ENCODE measurements at places on chromosomes 1 and 21.
A peak's percentile ranks its signal among the peaks of the same experiment; 100 is the strongest.

GRCh38 chr1:1119272-1119890 lies 3.5 kb upstream of the C1orf159 start:
- DNase-seq: no peak

- no peak for DNase-seq
Measured at GRCh38 chr1:91548376-91549040, 47.9 kb downstream of the CDC7 start.

GRCh38 chr21:31612894-31613785 lies 46.4 kb upstream of the SOD1 start:
- DNase-seq: no peak

DNA sequence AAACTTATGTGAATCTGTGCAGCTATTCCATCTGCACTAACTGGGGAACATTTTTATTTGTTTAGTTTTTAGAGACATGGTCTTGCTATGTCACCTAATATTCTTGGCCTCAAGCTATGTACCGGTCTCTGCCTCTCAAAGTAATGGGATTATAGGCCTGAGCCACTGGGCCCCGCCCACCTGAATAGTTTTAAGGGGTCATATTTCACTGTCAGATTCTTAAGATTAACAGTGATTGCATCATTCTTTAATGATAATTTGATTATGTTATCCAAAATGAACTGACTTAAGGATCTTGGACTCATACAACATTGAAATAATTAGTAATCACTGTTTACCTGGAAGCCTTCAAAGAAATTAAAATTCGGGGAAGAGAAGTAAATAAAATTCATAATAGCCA lies 12.6 kb upstream of the KLF18 start:
- peak; percentile 8 for DNase-seq

GRCh38 chr1:107767156-107767582 lies 197.8 kb downstream of the VAV3 start:
- no peak for DNase-seq

DNA sequence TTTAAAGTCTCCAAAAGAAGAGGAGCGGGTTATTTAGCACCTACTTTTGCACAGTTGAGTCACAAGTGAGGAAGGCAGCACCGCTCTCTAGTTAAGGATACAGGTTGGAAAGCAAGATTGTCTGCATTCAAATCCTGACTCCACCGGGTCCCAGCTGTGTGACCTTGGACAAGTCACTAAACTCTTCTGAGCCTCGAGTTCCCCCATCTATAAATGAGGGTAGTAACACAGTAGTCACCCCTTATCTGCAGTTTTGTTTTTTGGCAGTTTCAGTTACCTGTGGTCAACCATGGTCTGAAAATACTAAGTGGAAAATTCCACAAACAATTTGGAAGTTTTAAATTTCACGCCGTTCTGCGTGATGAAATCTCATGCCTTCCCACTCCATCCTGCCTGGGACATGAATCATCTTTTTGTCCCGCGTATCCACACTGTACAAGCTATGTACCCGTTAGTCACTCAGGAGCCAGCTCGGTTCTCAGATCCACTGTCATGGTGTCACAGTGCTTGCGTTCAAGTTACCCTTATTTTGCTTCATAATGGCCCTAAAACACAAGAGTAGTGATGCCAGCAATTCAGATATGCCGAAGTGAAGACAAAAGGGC lies 49.4 kb downstream of the CAPZB start:
- DNase-seq: no peak

DNA sequence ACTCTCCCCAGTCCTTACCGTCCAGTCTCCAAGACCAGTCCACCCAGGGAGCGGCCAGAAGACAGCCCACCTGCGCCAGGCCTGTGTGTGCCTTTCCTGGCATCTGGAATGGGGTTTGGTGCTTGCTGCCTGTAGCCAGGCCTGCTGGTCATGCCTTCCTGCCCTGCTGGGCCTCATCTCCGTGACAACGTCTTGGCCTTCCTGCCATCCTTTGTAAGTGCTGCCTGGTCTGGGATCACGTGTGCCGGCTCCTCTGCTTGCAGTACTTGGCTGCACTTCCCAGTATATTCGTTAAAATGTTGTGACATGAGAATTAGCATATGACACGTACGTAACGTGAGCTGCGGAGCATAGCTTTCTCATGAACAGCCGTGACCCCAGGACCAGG lies 145.3 kb upstream of the COL6A1 start:
- no peak for DNase-seq

- peak; percentile 85 for DNase-seq
Measured at GRCh38 chr21:37532868-37533780, 166.6 kb downstream of the DYRK1A start.

DNA sequence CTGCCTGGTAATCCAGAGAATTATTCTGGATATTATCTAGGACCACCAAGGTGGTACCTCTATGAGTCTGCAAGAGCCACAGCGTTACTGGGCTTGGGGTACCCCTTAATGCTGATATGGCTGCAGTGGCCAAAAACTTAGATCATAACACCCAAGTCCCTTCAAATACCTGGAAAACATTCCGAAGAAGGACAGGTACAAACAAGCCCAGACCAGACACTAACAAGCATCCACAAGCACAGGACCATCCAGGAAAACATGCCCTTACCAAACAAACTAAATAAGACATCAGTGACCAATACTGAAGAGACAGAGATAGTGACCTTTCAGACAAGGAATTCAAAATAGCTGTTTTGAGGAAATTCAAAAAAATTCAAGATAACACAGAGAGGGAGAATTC lies 2.9 kb downstream of the C1orf105 start:
- DNase-seq: no peak

DNA sequence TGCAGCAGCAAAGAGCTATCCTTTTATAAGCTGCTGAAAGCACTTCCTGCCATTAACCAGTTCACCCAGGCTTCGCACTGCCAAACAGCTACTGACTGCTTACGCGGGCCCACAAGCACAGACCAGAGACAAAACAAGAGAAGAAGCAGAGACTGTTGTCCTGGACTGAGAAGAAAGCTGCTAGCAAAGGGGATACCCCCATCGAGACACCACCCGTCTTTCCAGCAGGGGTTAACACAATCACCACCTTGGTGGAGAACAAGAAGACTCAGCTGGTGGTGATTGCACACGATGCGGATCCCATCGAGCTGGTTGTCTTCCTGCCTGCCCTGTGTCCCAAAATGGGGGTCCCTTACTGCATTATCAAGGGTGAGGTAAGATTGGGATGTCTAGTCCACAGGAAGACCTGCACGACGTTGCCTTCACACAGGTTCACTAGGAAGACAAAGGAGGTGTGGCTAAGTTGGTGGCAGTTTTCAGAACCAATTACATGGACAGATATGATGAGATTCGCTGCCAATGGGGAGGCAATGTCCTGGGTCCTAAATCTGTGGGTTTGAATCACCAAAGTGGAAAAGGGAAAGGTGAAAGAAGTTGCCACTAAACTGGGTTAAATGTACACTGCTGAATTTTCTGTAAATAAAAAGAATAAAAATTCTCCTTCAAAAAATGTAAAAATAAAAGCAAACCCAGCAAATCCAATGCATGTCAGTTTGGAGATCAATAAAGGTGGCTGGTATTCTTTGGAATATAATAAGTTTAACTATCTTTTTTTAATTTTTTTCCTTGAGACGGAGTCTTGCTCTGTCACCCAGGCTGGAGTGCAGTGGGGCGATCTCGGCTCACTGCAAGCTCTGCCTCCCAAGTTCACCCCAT lies 1.2 kb downstream of the FMO5 start:
- DNase-seq: no peak

- no peak for DNase-seq
Measured at GRCh38 chr1:15457585-15457984, 1.1 kb downstream of the CELA2A start.

GRCh38 chr1:245195398-245195797 lies 40.6 kb downstream of the KIF26B start:
- DNase-seq: no peak

DNA sequence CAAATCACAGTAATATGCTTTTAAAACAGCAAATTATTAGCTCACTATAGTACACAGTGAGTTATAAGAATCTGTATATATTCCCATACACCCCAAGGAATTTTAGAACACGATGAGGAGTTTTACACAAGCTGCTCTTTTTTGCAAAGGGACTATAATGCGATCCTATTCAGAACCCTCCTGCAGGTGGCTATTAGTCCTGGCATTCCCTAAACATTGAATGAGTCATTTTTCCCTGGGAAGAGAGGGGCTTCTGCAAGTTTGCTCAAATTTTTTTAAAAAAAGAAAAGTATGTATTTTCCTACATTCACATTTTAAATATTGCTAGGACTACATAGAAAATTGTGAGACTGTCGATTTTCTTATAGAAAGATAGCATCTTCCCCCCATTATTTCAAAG lies 106.3 kb downstream of the COL11A1 start:
- DNase-seq: no peak

GRCh38 chr21:44910229-44911067 lies 10.3 kb downstream of the ITGB2 start:
- DNase-seq: no peak

DNA sequence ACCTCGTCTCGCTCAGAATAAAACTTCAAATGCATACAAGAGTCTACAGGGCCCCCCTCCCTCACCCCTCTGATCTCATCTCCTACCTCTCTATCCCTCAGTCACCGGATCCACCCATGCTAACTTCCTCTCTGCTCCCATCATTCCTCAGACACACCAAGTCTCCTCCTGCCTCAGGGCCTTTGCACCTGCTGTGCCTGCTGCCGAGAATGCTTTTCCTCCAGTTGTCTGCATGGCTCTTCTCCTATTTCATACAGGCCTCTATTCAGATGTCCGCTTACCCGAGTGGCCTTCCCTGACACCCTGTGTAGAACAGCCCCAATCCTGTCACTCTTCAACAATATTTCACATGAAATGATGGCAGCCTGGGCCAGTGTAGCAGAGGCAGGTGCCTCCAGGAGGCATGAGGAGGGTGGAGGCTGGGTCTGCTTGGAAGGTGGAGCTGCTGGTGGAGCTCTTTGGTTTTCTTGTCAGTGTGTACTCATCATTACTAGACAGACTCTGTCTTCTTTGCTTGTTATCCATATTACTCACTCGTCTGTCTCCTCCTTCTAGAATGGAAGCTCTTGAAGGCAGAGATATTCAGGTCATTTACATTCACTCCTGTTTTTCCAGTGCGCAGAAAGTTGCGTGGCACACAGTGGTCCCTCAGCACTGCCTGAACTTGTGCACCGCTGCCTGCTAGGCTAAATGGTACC lies 4.2 kb downstream of the SH2D2A start:
- no peak for DNase-seq

GRCh38 chr1:223126741-223127140 lies 16.3 kb downstream of the TLR5 start:
- no peak for DNase-seq

- no peak for DNase-seq
Measured at GRCh38 chr1:178551307-178551706, 38.4 kb downstream of the TEX35 start.

GRCh38 chr1:70353601-70354331 lies 756 bp downstream of the ANKRD13C start:
- peak; percentile 49 for DNase-seq

DNA sequence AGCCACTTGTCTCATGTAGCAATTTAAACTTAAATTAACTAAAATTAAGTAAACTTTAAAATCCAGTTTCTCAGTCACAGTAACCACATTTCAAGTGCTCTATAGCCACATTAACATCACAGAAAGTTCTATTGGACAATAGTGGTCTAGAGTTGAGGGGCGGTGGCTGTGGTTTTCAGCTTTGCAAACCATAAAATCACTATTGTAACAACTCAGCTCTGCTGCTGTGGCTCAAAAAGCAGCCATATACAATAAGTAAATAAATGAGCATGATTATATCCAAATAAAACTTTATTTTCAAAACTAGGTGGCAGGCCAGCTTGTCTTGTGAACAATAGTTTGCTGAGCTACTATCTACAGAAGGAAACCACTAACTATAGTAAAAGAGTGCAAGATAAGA lies 43.4 kb upstream of the C1orf53 start:
- DNase-seq: no peak

DNA sequence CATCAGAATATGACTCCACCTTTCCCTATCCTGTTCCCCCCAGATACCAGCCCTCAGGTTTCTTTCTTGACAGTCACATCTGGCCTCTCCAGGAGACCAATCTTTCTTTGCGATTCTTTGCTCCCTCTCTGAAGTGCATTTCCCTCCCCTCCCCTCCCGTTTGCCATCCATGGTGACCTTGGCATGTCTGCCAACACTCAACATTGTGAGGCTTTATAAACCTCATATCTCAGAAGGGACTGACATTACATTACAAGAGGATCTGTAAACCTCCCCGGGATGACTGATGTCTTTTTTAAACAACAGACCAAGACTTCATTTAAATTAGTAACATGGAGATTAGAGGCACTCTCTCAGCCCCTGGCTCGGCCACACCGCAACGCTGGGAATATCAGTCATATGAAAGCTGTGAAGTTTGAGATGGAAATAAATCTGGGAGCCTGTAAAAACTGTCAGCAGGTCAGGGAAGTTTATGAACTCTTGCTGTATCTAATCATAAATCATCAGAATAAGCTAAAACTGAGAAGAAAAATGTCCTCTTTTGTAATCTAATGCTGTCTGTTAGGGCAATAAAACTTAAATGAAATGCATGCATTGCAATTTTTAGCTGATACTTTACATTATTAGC lies 401.7 kb upstream of the PROX1 start:
- no peak for DNase-seq

- DNase-seq: peak; percentile 31
Measured at GRCh38 chr1:29380532-29380931, 144.2 kb downstream of the PTPRU start.

DNA sequence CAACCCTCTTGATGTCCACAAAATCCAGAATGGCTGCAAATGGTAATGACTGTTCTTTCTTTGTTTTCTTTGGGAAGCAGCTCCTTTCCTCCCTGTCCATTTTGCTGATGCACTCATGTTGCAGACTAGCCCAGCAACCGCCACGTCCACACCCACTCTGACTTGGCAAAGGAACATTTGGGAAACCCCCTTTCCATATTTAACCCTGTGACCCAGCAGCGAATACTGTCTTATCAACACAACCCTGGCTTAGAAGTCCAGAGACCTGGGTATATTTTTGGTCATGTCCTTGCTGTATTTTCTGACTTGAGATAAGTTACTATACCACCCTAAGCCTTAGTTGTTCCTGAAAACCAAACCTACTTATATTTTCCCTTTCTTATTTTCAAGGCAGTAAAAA lies 18.1 kb upstream of the SHE start:
- DNase-seq: no peak

DNA sequence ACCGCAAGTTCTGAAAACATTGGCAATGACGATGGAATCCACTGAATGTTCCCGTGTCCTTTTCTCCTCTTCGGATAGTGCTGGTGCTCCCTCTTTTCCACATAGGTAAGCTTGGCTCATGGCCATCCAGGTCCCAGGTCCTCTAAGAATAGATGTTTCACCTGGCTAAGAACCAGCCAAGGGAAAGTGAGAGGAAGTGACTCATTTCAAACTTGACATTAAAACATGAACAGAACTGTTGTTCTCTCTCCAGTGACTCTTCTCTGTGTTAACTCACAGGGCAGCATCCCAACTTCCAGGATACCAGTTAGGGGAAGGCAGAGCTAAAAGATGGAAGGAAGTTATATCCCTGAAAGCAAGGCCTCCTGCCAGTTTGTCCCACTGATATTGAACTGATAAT lies 493.8 kb upstream of the CHRM3 start:
- peak; percentile 84 for DNase-seq

DNA sequence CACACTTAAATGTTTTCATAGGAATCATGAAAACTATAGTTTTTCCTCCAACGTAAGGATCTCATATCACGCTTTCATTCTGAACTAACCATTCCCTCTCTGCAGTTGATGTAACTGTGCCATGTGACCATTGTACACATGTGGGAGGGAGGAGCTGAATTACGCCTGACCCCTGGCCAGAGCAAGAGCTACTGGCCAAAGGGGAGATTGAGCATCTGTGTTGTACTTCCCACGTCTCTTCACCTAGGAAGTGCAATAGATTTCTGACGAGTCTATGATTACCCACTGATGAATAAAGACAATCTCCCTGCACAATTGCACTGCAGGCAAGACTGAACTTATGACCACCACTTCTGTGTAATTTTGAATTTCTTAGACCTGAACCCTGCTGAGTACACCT lies 24.0 kb downstream of the PTPRC start:
- no peak for DNase-seq

Data from RWPE1 (cell line).